ENCODE measurements at places on chromosomes 7 and 10.

- DNase-seq: no peak
Observed at GRCh38 chr10:74238031-74238431, 87.0 kb downstream of the ADK start.

DNA sequence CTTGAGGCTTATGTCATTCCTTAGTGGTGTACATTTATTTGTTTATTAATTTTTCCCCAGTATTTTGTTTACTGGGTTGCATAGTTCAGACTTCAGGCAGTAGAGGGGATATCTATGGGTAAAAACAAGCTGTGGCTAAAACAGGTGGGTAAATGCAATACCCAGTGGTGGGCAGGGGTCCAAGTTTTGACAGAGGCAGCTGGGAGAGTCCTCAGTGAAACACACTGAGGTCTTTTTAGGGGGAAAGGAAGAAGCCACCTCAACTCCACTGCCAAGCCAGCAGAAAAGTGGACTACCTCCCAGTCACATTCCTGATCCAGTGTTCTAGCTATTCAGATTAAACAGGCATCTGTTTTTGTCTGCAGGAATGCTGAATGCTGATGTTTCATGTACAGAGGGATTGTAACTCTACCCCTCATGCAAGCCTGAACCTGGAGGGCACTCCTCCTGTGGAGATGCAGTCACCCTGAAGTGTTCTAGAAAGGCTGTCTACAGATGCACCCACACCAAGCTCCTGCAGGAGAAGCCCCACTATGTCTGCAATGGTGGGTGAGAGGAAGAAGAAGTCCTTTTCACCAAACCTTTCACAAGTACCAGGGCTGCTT, 757.8 kb downstream of the INHBA start:
- DNase-seq: no peak

DNA sequence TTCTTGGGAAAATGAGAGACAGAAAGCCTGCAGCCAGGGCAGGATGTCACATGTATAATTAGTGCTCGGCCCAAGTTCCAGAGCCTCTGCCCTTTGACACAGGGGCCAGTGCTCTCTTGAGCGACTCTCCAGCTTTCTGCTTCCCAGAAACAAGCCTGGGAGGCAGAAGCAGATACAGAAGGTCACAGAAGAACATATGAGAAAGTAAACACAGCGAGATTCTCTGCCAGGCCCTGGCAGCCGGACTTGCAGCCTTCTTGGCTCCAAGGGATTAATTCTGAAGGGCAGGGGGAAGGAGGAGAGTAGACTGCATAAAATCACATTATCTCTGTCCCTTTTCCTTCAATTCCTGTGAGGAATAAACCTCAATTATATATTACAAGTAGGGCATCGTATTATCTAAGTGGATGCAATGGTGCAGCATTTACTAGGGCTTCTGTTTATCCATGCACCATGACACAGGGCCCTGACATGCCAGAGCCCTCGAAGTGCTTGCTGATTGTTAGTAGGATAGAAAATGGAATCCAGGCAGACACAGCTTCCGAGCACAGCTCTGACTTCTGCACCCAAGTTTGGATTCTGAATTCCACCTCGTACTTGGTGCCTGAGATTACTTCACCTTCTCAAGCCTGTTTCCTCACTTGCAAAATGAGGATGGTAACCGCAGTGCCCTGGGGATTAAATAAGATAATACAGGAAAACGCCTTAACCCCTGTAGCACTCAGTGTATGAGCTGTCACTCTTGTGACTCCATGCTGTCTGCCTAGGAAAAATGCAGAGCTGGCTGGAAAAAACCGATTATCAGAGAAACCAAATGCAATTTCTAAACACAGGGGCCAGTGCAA, 536.5 kb downstream of the TNS3 start:
- no peak for DNase-seq

GRCh38 chr7:87342231-87342630, 3.2 kb upstream of the CROT start:
- no peak for DNase-seq

- DNase-seq: no peak
Observed at GRCh38 chr7:131836733-131837132, 280.3 kb upstream of the PODXL start.

All from activated naive CD8-positive, alpha-beta T cell treated with anti-CD3 and anti-CD28 coated beads, Interleukin-2, amount 50 U/mL, for 24 hours (primary cell).